ENCODE measurements at places on chromosomes 12 and 14.
A peak's percentile ranks its signal among the peaks of the same experiment; 100 is the strongest.

DNA sequence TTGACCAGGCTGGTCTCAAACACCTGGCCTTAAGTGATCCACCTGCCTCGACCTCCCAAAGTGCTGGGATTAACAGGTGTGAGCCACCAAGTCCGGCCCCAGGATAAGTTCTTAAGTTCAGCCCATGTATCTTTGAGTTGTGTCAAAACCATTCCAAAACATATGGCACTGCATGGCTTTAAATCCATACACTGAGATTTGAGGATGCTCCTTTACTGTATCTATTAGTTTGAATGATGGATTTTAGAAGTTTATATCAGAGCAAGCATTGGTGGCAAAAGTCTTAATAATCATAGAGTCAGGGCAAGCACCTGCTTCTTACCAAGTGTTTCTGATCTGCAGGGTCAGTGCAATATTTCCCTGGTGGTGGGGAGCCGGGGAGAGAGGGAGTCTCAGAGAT, 6.1 kb downstream of the KRT6B start:
- peaks cover 2% of the 10 kb centered on the region for H3K36me3 ChIP-seq
- peaks cover 6% of the 10 kb centered on the region for H3K4me1 ChIP-seq
- no peak for DNase-seq
- H3K27ac ChIP-seq = no peak overlapping the region
- H3K4me3 ChIP-seq = no peak overlapping the region

DNA sequence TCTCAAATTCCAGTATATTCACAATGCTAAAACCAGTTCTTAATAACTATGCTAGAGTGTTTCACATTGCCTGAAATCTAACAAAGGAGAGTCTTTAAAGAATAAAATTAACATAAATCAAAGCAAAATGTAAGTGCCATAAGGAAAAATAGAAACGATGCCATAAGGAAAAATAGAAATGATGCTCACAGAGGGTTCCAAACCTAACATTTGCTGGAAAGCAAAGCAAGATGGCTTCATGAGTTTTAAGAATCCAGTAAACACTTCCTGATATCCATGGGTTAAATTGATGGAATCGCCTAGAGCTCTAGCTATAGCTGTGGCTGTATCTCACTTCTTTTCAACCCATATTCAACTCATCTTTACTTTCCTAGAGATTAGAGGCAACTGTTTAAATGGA, 63.9 kb downstream of the GPR68 start:
- H3K27me3 ChIP-seq = no peaks in the 10 kb centered on the region
- H3K4me1 ChIP-seq = peaks cover 10% of the 10 kb centered on the region
- H3K36me3 ChIP-seq = peaks cover 3% of the 10 kb centered on the region
- no peak overlapping the region for H3K4me3 ChIP-seq
- H3K27ac ChIP-seq = no peak overlapping the region

GRCh38 chr12:2957816-2958431, 1.3 kb upstream of the TEAD4 start:
- peaks cover 7% of the 10 kb centered on the region for H3K4me1 ChIP-seq
- H3K36me3 ChIP-seq = peaks cover 10% of the 10 kb centered on the region
- H3K27ac ChIP-seq = no peak overlapping the region
- H3K27me3 ChIP-seq = peaks cover 51% of the 10 kb centered on the region
- H3K4me3 ChIP-seq = peak overlapping the region; percentile 79

DNA sequence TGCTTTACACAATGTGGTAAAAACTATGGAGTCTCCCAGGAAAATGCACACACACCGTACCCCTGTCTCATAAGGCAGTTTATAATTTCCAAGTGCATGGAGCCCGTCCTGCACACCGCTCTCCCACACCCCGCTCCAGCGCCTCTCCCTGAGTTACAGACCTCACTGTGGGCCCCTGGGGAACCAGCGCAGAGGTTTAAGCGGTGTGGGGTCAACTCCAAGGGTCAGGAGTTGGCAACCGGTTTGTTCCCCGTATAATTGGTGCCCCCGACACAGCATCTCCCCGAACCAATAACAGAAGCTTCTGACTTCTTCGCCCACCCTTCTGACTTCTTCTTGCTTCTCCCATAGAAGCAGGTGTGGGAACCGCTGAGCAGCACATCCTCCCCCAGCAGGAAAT, 58.4 kb upstream of the DDX11 start:
- H3K4me1 ChIP-seq = no peaks in the 10 kb centered on the region
- H3K4me3 ChIP-seq = no peak overlapping the region
- no peak for DNase-seq
- peaks cover 50% of the 10 kb centered on the region for H3K27me3 ChIP-seq

- H3K36me3 ChIP-seq = peaks cover 3% of the 10 kb centered on the region
- peaks cover 20% of the 10 kb centered on the region for H3K27me3 ChIP-seq
- no peak overlapping the region for H3K4me3 ChIP-seq
- peaks cover 8% of the 10 kb centered on the region for H3K4me1 ChIP-seq
Observed at GRCh38 chr12:108299516-108299915, 39.6 kb downstream of the CMKLR1 start.

- no peak for DNase-seq
- H3K4me3 ChIP-seq = no peak overlapping the region
- no peaks in the 10 kb centered on the region for H3K36me3 ChIP-seq
Observed at GRCh38 chr12:96064271-96064670, 28.9 kb upstream of the LTA4H start.

DNA sequence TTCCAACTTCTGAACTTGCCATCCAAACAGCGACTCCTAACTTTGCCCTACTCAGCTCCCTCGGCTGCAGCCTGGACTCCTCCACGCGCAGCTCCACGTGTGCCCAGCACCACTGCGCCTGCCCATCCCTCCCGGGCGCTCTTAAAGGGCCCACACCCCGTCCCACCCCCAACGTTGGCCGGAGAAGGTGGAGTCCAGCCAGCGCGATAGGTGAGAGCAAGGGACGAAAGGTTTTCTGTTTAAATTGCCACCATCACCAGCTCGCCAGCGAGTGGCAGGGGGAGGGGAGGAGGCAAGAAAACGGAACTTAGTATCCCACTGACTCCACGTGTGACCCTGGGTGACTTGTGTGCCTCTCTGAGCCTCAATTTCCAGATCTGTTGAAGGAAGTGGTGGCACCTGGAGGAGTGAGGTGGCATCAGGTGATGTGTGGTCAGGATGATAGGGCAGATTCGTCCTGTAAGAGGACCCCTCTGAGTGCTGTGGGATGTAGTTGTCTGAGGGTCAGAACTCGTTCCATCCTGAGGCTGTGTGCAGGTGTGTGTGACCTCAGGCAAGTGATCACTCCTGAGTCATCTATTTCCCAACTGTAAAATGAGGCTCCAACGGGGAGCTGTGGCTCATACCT, 59.7 kb downstream of the TRPV4 start:
- H3K27me3 ChIP-seq = peaks cover 9% of the 10 kb centered on the region
- no peak for DNase-seq

- no peak overlapping the region for H3K4me3 ChIP-seq
- H3K36me3 ChIP-seq = no peaks in the 10 kb centered on the region
- peaks cover 24% of the 10 kb centered on the region for H3K4me1 ChIP-seq
Observed at GRCh38 chr12:103908246-103908541, 22.0 kb upstream of the HSP90B1 start.

DNA sequence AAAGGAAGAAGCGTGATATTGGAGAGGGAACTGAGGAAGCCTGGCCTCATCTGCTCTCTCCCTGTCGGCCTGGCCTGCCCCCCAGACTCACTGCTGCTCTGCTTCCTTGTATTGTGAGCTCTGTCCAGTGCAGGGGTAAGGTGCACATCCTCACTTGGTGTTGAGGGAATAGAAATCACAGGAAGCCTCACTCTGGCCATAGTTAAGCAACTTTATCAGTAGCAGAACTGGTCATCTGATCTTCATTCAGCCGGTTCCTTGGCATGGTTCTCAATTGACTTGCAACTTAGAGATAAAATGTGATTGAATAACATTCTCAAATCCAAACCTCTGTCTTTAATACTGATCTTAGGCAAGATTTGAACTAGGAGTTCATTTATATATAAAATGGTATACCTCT, 11.5 kb upstream of the CCDC175 start:
- no peak overlapping the region for H3K27ac ChIP-seq
- peaks cover 2% of the 10 kb centered on the region for H3K36me3 ChIP-seq
- peaks cover 8% of the 10 kb centered on the region for H3K27me3 ChIP-seq
- no peak overlapping the region for H3K4me3 ChIP-seq
- no peak for DNase-seq

DNA sequence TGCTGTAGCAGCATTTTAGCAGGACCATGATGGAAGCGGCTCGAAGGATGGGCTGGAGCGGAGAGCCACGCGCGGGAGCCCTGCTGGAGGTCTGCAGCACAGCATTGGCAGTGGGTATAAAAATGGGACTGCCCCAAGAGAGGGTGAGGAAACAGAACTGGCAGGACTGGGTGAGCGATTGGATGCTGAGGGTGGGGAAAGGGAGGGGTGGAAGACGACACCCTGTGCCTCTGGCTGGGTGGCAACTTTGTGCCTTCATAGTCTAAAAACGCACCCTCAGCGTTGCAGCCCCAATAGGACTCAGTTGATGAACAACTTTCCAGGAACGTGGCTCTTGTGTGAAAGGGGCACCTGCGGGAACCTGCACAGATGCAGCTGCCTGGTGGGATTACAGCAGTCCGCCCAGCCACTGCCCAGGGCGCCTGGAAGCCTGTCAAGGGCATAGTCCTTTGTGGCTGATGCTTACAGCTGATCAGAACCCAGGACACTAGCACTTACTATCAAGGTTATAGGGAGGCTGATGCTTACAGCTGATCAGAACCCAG, 73.0 kb downstream of the NINJ2 start:
- no peaks in the 10 kb centered on the region for H3K36me3 ChIP-seq
- H3K4me3 ChIP-seq = no peak overlapping the region
- H3K27ac ChIP-seq = peak overlapping the region; percentile 82

GRCh38 chr12:98733667-98734350, 88.7 kb downstream of the APAF1 start:
- peaks cover 11% of the 10 kb centered on the region for H3K4me1 ChIP-seq
- H3K27me3 ChIP-seq = no peaks in the 10 kb centered on the region
- no peak overlapping the region for H3K4me3 ChIP-seq
- DNase-seq = no peak
- no peak overlapping the region for H3K27ac ChIP-seq

GRCh38 chr12:131805421-131805820, 22.8 kb upstream of the MMP17 start:
- H3K27ac ChIP-seq = no peak overlapping the region
- DNase-seq = no peak
- no peaks in the 10 kb centered on the region for H3K27me3 ChIP-seq
- no peak overlapping the region for H3K4me3 ChIP-seq
- H3K36me3 ChIP-seq = peaks cover 5% of the 10 kb centered on the region
- no peaks in the 10 kb centered on the region for H3K4me1 ChIP-seq

GRCh38 chr12:71128191-71128788, 29.5 kb downstream of the TSPAN8 start:
- no peak overlapping the region for H3K27ac ChIP-seq
- no peaks in the 10 kb centered on the region for H3K27me3 ChIP-seq
- H3K36me3 ChIP-seq = no peaks in the 10 kb centered on the region
- no peaks in the 10 kb centered on the region for H3K4me1 ChIP-seq
- no peak for DNase-seq

DNA sequence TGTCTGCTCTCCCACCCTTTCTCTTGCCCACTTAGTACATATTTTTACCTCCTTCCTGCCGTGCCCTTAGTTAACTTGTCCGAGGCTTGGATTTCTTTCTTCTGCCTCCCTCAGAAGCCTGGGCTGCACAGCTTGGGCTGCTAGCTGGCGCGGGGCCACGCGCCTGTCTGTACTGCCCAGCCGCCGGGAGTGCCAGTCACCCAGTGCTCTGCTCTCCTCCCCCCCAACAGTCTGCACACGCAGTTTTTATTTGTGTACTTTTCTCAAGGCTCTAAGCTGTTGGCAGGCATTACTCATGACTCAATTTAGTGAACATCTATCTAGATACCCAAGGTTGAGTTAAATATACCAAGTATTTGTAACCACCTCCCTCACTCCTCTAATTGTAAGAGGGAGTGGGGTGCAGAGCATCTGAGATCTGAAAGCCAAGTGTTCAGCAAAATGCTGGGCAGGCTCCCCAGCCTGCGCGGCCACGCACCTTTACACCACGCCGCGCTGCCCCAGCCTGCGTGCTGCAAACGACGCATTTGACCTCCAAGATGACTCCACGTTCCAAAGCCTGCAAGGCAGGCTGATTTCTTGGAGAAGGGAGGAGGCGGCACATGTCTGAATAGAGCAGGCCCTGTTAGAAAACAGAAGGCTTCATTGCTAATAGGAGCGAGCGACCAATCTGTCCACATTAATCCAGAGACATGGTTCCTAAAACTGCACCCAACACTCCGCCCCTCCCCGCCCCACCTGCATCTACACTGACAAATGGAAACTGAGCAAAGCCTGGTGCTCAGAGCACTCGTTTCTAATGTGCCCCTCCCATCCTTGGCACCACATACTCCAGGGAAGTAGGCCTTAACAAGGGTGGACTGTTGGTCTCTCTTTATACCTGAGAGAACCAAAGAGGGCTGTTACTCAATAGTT, 18.2 kb upstream of the CACNA2D4 start:
- H3K27me3 ChIP-seq = no peaks in the 10 kb centered on the region
- H3K4me1 ChIP-seq = peaks cover 10% of the 10 kb centered on the region
- H3K4me3 ChIP-seq = no peak overlapping the region
- peaks cover 8% of the 10 kb centered on the region for H3K36me3 ChIP-seq

- H3K27me3 ChIP-seq = no peaks in the 10 kb centered on the region
- H3K4me1 ChIP-seq = peaks cover 48% of the 10 kb centered on the region
- no peak overlapping the region for H3K4me3 ChIP-seq
- H3K27ac ChIP-seq = peak overlapping the region; percentile 99
- no peaks in the 10 kb centered on the region for H3K36me3 ChIP-seq
Observed at GRCh38 chr12:104725610-104726009, 232.5 kb downstream of the SLC41A2 start.

GRCh38 chr12:97324471-97324870, 138.1 kb upstream of the RMST start:
- no peaks in the 10 kb centered on the region for H3K4me1 ChIP-seq
- no peak overlapping the region for H3K4me3 ChIP-seq
- H3K27ac ChIP-seq = no peak overlapping the region
- peaks cover 64% of the 10 kb centered on the region for H3K27me3 ChIP-seq
- peaks cover 4% of the 10 kb centered on the region for H3K36me3 ChIP-seq
- no peak for DNase-seq

- H3K4me1 ChIP-seq = no peaks in the 10 kb centered on the region
- H3K27me3 ChIP-seq = peaks cover 26% of the 10 kb centered on the region
- DNase-seq = no peak
- H3K27ac ChIP-seq = no peak overlapping the region
- no peaks in the 10 kb centered on the region for H3K36me3 ChIP-seq
Observed at GRCh38 chr14:101084436-101084826, 180.9 kb upstream of the RTL1 start.

DNA sequence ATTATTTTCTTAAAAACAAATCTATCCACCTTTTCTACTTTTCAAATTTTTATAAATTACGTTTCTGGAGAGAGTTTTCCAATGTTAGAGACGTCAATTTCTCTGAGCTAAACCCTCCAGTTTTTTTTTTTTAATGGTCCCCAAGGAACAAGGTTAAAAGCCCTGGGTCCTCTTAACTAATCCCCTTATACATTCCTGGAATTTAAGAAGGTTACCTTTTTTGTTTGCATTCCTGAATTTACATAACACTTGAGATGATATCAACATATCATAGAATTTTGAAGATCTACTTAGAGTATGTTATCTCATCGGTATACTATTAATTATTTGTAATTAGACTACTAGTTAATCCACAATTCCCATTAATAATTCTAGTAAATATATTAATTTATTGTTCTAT, 662.2 kb upstream of the LRFN5 start:
- no peak overlapping the region for H3K4me3 ChIP-seq
- no peaks in the 10 kb centered on the region for H3K4me1 ChIP-seq
- no peaks in the 10 kb centered on the region for H3K36me3 ChIP-seq
- H3K27me3 ChIP-seq = no peaks in the 10 kb centered on the region
- no peak for DNase-seq
